ENCODE measurements at places on chromosomes 1 and 21. TPM values are rescaled to one million over a fixed set of nuclear protein-coding genes. Genes with fewer than 3 reads are reported as not detected.

Gene CFHR4
- not detected for total RNA-seq

Gene FMO4
- total RNA-seq: 7.4 TPM

Gene NFYC
- total RNA-seq: 39.4 TPM

Gene SAMD13
- not detected for total RNA-seq

Gene LRRC71
- not detected for total RNA-seq

DNA sequence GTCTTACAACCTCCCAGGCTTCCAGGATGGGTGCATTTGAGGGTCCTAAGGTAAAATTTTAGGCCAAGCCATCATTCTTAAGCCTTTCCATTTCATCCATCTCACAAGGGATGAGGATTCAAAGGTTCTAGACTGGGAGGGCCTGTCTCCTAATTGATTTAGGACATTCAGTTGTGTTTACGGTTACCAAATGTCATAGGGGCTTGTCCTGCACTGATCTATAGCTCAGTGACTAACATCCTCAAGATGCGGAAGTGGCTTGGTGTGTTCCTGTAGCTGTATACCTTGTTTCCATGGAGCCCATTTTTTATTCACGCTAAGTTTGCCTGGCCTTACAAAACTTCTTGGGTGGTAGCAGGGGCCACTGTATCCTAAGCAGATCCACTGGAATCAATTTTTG, 52.8 kb downstream of the DUSP10 start:
- no peak for DNase-seq

GRCh38 chr1:6635161-6635909, 10.7 kb downstream of the THAP3 start:
- no peak for DNase-seq

GRCh38 chr1:160748181-160748877, 9.3 kb downstream of the SLAMF7 start:
- no peak for DNase-seq

DNA sequence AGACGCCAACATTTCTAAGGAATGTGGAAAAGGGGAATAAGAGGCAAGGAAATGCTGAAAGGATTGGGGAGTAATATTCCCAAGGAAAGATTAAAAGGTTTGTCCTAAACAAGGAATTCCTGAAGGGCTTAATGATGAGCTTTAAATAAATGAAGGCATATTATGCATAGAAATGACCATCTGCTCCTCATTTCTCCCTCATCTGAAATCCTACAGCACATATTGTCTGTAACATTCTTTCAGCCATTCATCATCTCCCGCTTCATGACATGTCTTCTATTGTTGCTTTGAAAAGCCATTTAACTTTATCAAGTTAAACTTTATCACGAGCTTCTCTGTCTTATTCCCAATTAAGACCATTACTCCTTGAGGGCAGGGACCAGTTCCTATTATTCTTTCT, 608.7 kb upstream of the PLXNA2 start:
- DNase-seq: no peak

DNA sequence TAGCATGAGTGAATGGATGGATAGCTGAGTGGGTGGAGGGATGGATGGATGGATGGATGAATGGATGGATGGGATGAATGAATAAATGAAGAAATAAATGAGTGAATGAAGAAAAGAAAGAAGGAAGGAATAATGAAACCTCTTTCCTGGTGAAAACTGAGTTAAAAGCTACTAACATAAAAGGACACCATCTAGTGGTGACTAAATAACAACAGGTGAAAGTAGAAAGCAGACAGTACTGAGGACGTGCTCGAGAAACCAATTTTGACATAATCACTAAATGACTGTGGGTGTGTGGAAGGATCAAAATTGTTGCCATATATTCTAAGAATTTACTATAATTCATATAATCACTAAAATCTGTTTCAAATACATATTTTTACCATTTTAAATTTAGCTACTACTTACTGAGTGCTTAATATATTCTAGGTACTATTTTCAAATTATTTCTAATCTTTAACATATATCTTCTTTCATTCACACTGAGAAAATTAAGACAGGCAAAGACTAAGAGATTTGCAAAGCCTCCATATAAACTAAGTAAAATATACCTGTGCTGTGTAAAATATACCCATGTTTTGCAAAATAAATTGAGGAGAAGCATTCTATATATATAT, 522.9 kb downstream of the LRRIQ3 start:
- DNase-seq: peak; percentile 56

GRCh38 chr1:214028649-214029406, 41.1 kb downstream of the PROX1 start:
- DNase-seq: no peak

GRCh38 chr1:111747282-111747734, 8.1 kb upstream of the INKA2 start:
- peak; percentile 33 for DNase-seq

DNA sequence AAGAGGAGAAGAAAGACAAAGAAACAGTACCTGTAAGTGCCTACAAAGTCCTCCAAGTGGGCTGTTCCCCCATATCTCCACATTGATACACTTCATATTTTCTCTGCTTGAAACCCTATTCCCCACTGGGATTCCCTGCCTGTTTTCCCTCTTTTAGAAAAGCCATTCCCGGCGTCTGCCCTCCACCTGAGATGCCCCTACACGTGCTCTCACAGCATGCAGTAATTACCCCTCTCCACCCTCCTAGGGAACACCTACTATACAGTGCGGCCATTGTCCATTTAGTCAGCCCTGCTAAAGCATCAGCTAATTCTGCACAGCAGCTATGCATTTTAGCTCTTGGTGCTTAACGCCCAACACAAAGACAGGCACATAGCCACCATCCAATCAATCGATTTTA, 135.7 kb upstream of the TIAM1 start:
- no peak for DNase-seq

- DNase-seq: peak; percentile 8
Measured at GRCh38 chr1:231107151-231107550, 54.7 kb upstream of the TRIM67 start.

DNA sequence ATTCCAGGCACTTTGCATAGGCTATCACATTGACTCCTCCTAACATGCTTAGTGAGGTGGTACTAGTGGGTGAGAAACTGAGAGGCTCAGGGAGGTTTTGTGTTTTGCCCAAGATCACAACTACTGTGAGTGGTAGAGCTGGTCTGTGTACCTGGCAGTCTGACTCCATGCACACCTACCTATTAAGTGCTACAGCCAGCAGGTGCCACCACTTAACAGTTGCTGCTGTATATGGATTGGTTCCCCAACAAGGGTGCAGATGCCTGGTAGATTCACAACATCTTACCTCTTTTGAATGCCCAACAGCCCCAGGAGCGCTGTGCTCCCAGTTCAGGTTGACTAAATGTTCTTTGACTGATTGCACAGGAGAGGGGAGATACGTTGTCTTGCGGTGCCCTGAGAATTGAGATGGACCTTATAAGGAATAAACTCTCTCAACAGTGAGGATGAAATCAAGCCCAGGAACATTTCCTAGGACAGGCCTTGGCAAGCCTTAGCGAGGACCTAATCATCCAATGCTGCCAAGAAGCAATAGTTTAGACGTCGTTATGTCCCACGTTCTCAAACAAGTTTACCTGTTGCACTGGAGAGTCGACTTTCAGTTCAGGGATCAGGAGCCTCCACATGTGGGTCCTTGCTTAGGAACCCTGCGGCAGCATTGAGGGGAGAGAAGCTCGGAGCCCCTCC, 78.9 kb upstream of the F3 start:
- no peak for DNase-seq

GRCh38 chr1:97433094-97433823, 487.6 kb downstream of the DPYD start:
- DNase-seq: no peak
